ENCODE measurements at places on chromosomes 1 and 21.

- peak; percentile 91 for ATAC-seq
Measured at GRCh38 chr1:205321162-205321958, at the start of gene NUAK2. NUAK2 (minus strand) TSS chr1:205321745; CDS start chr1:205321628, 117 bp downstream.

DNA sequence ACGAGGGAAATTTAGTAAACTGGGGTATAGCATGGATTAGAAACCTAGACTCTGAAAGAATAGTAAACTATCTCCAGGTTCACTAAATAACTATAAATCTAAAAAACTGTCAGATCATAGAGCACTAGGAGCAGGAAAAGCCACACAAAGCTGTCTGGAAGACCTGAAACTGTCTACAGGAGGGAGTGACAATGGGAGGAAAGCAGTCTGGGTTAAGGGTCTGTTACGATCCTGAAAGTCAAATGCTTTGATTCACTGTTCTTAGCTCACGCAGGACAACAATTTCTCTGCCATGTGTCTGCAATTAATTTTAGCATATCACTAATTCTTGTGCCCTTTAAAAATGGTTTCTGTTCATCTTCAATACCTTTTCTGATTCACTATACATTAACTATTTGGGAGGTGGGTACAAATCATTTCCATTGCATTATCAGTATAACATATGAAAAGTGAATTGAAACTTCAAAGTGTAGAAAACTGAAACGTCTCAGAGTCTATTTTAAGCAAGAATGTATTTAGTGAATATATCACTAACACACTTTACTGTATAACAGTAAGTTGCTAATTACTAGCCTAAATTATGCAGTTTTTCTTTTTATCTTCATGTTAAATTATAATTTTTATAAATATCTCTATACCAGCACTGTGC is 18.4 kb downstream of the CEP170 start:
- no peak for ATAC-seq

DNA sequence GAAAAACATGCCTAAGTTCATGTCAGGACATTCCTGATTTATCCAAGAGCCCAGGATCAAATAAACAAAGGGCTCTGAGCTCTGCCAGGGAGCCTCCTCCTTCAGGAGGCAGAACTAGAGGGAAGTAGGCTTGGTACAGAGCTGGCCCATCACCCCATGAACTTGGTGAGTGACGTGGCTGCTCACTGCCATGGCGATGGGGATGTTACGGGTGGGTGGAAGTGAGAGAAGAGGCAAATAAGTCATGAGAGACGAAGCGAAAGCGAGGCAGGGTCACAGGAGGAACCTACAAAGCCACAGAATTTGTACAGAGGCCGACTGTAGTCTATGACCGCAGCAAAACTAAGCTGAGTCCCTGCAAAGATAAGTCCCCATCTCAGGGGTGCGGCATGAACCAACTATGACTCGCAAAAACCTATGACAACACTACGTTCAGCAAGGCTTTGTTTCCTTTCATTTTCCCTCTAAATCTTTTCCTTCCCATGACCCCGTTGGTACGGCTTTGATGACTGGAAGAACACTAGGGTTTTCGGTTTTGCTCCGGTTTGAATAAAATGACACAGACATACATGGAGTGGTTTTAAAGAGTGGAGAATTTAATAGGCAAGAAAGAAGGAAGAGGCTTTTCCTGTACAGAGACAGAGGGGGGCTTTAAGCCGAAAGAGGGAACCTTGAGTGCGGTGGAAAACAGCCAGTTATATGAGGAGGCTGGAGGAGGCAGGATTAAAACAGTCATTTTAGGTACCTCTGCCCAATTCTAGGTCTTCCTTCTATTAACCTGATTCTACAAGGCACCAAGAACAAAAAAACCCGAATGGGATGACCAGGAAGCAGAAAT is 74.1 kb downstream of the CD46 start:
- peak; percentile 26 for ATAC-seq

DNA sequence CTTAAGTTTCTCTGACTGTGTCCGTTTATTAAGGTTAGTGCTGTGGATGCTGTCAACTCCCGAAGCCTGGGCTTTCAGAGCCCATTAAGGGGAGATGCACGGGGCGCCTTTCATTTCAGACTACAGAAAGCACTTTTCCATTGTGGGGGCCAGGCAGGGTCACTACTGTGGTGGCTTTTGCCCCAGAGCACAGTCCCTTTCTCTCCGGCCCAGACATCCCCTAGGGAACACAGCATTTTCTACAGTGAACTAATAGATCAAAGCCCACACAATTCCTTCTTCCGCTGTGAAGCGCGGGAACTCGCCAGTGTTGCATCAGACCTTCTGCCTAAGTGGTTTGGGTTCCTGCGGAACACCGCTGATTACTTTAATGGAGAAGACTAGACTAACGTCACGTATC is 26.8 kb upstream of the MAP1LC3C start:
- no peak for ATAC-seq

- ATAC-seq, result no peak
Measured at GRCh38 chr1:29458737-29459619, 222.7 kb downstream of the PTPRU start.
